ENCODE measurements at places on chromosomes 12 and 14.

DNA sequence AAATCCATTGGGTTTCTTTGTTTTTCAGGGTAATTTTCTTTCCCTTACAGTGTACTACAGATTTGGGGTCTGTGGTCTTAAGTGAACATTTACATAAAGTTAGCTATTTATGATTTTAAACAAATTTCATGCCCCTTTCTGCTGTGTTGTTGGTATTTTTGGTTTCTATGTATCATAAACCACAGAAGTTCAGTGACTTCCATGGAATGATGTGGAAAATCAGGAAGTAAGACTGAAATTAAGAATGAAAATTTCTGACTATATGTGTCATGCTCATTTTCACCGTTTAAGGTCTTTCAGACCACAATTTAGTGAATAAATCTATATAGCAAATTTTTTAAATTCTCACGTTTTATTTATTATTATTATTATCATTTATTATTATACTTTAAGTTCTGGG, 31.7 kb downstream of the ETV6 start:
- DNase-seq: no peak

DNA sequence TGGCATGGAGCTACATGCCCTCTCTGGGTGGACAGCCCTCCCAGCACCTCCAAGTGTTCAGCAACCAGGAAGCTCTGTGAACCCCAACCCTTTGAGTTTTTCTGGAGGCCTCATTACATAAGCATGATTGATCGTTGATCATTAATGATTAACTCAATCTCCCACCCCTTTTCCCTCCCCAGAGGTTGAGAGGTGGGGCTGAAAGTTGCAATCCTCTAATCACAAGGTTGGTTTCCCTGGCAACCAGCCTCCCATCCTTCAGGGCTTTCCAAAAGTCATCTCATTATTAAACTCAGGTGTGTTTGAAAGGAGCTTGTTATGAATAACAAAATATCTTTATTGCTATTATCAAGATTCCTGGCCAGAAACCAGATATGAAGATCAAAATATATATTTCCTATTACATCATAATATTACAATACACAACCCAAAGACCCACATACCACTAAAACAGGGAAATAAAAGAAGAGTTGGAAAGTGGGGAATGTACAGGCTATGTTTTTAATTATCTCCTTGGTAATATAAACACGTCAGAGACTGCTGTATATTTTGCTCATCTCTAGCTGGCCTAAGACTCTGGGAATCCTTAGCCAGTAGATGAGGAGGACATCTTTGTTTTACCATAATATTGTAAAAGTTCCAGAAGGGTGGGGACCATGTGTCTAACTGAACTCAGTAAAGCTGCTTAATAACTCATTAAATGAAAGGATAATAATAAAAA, 73.6 kb downstream of the SSPN start:
- no peak for DNase-seq

- no peak for DNase-seq
These were observed 344.5 kb upstream of the SFSWAP start for GRCh38 chr12:131366261-131366871.

DNA sequence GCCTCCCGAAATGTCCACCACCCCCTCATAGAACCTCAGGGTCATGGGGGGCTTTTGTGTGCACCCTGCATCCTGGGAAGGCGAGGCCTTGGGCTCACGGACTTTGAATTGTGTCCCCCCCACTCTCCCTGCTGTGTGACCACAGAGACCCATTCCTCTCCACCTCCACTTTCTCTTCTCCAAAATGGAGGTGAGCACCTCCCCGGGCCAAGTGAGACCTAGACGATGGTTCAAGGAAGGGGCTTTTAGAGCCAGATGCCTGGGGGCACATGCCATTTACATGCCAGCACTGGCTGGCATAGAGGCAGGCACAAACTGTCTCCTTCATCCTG, 33.5 kb downstream of the CYP46A1 start:
- DNase-seq: peak; percentile 9

DNA sequence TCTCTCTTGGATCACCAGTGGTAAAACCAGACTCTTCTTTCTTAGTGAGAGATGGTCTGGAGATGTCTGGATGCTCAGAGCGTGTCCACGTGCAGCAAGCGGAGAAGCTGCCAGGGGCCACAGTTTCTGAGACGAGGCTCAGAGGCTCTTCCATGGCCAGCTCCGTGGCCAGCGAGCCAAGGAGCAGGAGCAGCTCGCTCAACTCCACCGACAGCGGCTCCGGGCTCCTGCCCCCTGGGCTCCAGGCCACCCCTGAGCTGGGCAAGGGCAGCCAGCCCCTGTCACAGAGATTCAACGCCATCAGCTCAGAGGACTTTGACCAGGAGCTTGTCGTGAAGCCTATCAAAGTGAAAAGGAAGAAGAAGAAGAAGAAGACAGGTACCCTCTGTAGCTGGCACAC, 69.0 kb downstream of the TECPR2 start:
- DNase-seq: no peak

DNA sequence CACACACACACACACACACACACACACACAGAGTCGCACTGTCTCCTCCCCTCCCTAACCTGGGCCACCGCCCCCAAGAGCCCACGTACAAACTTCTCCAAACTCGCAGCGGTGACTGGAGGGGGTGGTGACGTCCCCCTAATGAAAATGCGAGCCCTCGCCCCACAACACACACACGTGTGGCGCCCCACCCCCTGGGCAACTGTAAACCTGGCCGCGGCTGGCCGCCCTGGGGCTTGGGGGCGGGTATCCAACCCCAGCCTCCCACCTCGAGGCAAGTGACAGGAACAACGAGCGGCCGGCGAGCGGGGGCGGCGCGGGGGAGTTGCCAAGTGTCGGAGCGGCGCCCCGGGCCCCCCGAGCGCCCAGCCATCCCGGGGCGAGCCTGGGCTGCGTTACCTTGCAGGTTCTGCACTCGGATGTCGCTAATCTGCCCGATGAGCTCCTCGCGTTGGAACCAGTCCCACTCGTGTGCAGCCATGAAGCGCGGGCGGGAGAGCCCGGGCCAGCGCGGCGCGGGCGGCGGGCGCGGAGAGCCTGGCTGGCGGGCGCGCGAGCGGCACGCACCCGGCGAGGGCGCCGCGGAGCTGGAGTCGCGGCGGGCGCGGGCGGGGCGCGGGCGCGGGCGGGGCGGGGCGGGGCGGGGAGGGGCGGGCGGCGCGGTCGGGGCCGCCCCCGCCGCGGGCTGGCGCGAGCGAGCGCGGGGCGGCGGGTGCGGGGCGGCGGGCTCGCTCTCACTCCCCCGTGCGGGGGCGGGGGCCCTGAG, at the start of gene CLMN:
Gene CLMN (minus strand): TSS at position 597 of the 766 bp plus-strand sequence. CDS start 116 bp downstream, at position 481.
- peak; percentile 92 for DNase-seq

DNA sequence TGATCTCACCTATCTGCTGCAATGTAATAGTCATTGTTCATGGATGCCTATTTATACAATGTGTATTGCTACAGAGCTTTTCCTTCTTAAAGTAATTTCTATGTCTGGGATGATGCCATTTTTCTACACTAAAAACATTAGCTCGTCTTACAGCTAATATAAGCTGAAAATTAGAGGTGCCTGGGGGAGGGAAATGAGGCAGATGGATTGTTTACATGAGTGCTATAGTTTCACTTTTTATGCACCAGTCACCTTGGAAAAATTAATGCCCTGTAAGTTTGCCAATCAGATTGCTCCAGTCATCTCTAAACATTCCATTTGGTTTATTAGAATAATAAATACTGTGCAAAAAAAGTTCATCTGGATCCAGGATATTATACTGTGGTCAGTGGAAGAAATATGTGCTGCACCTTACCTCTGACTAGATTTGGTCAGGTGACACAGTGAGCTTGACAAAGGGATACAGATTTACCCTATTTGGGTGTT, 436.2 kb downstream of the RAD51B start:
- no peak for DNase-seq

DNA sequence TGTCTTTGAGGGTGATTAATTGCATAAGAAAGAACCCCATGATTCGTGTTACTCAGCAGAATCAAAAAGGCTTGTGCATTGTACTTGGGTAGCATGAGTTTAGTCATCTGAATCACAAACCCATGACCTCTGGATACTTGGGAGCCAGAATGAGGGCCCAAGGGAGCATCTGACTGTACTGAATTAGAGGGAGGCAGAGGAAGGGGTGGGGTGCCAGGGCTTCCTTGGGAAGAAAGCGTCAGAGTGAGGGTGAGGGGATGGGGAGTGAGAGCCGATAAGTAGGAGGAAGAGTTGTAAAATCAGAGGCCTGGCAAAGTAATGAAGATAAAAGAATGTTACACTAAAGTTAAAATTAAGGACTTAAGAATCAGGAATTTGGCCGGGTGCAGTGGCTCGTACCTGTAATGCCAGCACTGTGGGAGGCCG, 29.8 kb downstream of the GPRC5D start:
- no peak for DNase-seq

- no peak for DNase-seq
These were observed 61.2 kb upstream of the RASSF3 start for GRCh38 chr12:64549108-64549507.

GRCh38 chr12:62930546-62931425, 4.2 kb downstream of the PPM1H start:
- DNase-seq: no peak

DNA sequence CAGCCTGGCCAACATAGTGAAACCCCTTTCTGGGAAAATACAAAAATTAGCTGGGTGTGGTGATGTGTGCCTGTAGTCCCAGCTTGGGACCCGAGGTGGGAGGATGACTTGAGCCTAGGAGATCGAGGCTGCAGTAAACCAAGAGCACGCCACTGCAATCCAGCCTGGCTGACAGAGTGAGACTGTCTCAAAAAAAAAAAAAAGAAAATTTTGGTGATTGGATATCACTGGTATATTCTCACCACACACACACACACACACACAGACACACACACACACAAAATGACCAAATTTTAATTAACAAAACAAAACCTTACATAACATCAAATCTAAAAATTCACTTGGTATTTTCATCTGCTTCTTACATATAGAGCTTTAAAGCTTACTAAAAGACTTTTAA, 3.4 kb upstream of the FAM177A1 start:
- no peak for DNase-seq

DNA sequence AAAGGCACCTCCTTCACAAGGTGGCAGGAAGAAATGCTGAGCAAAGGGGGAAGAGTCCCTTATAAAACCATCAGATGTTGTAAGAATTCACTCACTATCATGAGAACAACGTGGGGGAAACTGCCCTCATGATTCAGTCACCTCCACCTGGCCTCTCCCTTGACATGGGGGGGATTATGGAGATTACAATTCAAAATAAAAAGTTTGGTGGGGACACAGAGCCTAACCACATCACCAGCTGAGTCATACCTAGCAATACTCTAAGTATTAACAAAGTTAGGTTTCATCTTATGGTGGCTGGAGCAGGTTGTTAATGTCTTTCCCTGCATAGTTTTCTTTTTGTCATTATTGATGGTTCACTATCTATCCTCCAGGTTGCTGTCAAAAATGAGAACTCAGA, 113.2 kb upstream of the PPFIA2 start:
- DNase-seq: no peak

DNA sequence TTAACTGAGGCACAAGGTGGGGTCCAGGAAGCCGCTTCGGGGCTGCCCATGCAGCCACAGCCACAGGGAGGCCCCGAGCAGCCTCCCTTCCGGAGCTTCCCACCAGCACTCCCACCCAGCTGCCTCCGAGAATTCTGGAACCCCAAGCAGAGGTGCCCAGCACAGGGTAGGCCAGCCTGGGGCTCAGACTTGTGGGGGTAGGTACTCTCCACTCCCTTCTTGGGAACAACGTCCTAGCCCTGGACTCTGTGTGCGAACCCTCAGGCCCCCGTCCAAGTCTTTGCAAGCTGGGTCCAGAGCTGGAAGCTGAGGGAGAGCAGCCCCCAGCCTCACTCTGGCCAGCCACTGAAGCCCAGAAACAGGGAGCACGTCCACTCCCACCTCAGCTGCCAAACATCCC, 16.1 kb downstream of the ITPK1 start:
- DNase-seq: no peak

DNA sequence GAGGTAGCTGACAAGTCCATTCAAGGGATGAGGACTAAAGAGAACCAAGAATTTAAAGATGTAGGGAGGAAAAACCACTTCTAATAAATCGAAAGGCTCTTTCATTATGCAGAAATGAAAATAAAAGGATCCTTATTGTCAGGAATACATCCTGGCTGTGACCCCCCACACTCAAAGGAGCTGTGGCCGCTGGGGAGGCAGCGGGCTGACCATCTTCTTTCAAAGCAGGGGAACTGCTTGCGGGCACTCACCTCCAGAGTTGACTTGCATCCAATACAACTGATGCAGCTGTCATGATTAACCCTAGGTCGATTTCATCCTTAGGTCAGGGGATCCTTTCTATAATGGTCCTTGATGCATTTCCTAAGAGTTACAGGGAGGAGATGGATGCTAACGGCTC, 35.3 kb downstream of the TRAFD1 start:
- no peak for DNase-seq

DNA sequence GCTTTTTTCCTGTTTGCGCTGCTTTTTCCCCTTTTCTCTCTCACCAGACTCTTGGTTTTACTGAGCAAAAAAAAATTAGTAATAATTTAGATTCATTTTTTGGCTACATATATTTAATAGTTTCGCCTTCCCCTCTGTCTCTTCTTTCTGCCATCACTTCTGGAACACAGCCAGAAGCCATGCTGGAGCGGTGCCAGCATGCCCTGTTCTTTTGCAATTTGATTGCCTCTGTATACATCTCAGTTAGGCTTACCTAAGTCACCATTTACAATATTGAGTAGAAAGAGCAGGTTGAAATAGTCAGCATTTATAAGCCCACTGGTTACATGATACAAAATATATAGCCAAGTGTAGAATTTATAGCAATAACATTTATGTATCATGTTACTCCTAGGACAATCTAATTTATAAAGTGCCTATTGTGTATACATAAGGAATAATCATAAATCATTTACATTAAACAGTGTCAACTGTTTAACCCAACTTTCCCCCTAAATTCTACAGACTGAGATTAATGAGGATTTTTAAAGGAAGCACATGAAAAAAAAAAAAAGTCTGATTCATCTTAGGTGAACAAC, 413.8 kb upstream of the SOX5 start:
- no peak for DNase-seq

DNA sequence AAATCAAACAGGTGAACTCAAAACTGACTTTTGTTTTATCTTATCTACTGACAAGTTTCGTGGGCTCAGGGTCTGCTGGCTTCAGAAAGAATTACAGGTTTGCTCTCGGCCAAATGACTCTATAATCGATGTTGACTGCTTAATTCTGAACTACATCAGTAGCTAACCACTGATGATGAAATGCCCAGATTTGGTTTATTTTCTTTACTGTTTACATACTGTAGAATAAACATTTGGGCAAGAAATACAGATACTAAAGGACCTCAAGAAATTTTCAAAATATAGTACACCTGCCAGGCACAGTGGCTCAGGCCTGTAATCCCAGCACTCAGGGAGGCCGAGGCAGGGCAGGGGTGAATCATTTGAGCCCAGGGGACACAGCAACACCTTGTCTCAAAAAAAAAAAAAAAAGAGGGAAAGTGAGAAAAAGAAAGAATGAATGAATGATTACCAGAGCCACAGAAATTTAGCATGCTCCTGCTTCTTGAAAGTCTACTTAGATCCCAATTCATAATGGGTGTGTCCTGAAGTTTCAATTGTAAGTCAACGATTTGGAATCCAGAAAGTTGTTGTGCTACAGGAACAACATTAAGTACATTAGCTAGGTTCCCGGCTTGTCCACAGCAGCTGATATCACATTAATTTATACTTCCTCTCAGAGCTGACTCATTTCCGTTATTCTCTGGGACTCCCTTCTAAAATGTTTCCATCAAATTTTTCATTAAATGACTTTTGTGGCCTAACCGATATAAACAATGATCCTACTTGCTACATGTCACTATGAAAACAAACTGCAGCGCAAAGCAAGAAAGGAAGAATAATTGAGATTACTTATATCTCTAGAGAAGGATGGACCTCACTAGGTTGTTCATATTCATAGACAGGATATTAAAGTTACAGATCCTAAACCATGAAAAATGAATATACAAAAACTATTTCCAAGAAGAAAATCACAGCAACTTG, 134.3 kb downstream of the MED13L start:
- no peak for DNase-seq
